M059J (cell line): ENCODE measurements at places on chromosomes 7 and 10. TPM values are rescaled to one million over a fixed set of nuclear protein-coding genes. Genes with fewer than 3 reads are reported as not detected.

- no peak for DNase-seq
Observed at GRCh38 chr7:51310131-51310583, 6.5 kb downstream of the COBL start.

Gene ST8SIA6
- 0.10 TPM in 1 of 2 replicates, not detected in the other for total RNA-seq

DNA sequence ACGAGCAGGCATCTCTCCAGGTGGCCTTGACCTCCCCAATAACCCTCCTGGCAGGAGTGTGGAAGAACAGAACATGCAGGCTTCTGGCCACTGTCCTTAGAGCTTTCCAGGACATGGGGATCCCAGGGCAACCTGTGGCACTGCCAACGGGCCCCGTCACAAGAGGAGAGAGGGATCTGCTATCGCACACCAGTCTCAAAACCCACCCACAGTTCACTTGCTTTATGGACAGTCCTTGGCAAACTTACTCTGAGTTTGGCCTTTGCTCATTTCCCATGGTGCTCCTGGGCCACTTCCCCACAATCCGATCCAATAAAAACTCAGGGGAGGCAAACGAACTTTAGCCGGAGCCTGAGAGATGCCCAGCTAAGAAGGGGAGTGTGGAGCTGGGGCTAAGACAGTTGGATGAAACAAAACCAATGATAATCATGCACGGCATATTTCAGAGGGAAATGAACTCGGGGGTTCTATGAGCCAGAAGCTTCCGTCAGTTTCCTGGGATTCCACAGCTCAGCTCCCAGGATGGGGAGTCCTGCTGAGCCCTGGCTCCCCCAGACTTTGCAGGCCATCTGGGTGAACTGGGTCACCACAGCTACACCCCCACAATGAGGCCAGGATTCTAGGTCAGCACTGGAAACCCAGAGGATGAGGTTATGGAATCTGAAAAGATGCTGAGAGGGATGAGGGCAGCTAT lies 158.4 kb downstream of the NEURL1 start:
- DNase-seq, result no peak

DNA sequence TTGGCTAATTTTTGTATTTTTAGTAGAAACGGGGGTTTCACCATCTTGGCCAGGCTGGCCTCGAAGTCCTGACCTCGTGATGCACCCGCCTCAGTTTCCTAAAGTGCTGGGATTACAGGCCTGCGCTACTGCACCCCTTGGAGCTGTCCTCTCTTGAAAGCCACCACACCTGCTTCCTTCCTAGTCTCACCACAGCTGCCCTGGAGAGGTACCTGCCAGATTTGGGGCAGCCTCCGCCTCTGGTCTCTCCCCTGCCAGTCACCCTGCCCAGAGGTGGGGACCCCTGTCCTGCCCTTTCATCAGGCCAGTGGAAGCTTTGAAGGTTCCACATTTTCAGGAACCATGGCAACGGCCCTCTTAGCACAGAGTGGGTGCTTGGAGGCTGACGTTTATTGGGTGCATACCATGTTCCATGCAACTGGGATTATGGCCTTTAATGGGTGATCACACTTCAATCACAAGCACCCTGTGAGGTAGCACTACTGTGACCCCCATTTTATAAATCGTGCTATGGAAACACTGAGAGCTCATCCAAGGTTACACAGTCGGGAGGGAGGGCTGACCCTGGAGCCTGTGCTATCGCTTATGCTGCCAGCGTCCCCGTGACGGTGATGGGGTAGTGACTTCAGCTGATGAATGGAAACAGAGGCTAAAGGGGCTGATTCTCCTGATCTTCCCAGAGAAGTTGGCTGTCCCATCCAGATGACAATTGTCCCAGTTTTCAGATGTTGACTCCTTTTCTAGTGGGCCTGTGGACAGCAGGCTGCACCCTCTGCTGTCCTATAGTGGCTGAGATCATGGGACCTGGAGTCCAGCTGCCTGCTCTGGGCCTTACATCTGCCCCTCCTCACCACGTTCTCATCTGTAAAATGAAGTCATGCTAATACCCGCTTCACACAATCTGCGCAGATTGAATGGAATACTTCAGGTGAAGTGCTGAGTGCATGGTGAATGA lies 11.5 kb upstream of the FGFR2 start:
- DNase-seq, result no peak

DNA sequence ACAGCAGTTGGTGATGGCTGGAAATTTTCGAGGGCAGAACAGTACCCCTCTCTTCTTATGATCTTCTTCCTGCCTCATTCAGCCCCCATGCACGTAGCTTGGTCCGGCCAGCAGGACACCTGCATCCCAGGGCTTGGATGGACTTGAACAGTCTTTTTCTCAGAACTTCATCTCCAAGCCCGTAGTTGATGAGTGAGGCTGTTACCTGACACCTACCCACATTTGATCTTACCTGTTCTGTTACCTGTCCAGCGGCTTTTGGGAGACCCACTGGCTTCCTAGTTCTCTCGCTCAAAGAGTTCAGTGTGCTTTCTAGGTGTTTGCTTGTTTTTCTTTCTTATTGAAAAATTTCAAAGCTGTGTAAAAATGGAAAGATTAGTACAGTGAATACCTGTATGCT lies 212.2 kb downstream of the CUX1 start:
- DNase-seq, result no peak

DNA sequence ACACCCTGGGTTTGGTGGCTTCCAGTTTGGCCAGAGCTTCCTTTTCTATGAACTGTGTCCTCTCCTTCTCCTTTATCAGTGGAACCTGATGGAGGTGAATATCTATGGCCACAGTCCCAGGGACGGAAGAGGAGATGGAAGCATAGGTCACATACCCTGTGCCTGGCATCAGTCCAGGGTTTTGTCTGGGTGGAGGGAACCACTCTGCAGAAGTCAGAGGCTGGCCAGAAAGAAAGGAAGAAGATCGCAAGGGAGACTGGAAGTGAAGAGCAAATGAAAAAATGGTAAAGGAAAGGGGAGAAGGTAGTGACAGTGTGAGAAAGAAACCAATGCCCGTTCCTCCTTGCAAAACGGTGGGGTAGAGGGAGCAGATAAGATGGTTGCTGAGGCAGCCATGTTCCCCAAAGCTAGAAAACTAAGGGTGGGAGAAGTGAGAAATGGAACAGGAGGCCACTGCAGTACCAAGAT lies 77.9 kb upstream of the HECW1 start:
- DNase-seq, result no peak
